ENCODE measurements at places on chromosomes 3 and 15. TPM values are rescaled to one million over a fixed set of nuclear protein-coding genes. Genes with fewer than 3 reads are reported as not detected.

GRCh38 chr3:76694063-76694462 is 345.8 kb upstream of the ROBO2 start:
- no peak for DNase-seq

- no peak for DNase-seq
Measured at GRCh38 chr3:158420654-158421396, 150.2 kb upstream of the MLF1 start.

- no peak for DNase-seq
Measured at GRCh38 chr3:71376911-71377310, 206.6 kb downstream of the FOXP1 start.

- no peak for DNase-seq
Measured at GRCh38 chr3:188458756-188459155, 304.8 kb downstream of the LPP start.

The ISLR2 gene
- polyA plus RNA-seq = 0.27 TPM

The EPHB3 gene
- 0.48 TPM for polyA plus RNA-seq

The LRRC31 gene
- not detected for polyA plus RNA-seq

The GREM1 gene
- polyA plus RNA-seq = 0.06 TPM
